ENCODE measurements at places on chromosomes 1 and 21.
A peak's percentile ranks its signal among the peaks of the same experiment; 100 is the strongest.

- peak; percentile 80 for DNase-seq
Observed at GRCh38 chr1:109895720-109896504, 14.7 kb upstream of the CSF1 start.

- peak; percentile 15 for DNase-seq
Observed at GRCh38 chr1:117467336-117467735, 100.1 kb downstream of the MAN1A2 start.

- no peak for DNase-seq
Observed at GRCh38 chr1:101198842-101199636, 37.8 kb upstream of the S1PR1 start.

- no peak for DNase-seq
Observed at GRCh38 chr1:205072881-205073280, 11.4 kb downstream of the TMEM81 start.

GRCh38 chr21:44524414-44525371 is 15.3 kb downstream of the KRTAP10-1 start:
- DNase-seq, result no peak

DNA sequence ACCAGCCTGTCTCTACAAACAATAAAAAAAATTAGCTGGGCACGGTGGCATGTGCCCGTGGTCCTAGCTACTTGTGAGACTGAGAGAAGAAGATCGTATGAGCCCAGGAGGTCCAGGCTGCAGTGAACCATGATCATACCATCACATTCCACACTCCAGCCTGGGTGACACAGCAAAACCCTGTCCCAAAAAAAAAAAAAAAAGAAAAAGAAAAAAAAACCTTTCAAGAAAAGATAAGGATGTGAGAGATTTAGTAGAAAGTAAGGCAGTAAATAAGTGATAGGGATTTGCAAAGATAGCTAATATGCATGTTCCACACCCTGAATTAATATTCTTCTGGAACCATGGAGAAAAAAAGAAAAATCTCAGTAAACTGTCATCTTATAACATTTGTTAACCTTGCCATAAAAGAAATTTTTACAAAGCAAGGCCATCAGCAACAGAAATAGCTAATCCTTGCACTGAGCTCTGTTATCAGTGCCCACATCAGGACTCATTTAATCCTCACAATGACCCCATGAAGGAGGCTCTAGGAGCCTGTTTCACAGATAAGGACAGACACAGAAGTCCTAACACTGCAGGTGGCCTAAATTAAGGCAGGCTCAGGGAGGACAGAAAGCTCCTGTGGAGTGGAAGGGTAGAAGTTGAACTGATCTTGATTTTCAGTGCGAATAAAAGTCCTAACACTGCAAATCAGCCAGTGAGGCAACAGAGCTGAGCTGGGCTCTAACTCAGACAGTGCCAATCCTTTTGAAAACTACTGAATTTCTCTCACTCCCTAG is 7.6 kb downstream of the GNB1 start:
- DNase-seq, result peak; percentile 58

DNA sequence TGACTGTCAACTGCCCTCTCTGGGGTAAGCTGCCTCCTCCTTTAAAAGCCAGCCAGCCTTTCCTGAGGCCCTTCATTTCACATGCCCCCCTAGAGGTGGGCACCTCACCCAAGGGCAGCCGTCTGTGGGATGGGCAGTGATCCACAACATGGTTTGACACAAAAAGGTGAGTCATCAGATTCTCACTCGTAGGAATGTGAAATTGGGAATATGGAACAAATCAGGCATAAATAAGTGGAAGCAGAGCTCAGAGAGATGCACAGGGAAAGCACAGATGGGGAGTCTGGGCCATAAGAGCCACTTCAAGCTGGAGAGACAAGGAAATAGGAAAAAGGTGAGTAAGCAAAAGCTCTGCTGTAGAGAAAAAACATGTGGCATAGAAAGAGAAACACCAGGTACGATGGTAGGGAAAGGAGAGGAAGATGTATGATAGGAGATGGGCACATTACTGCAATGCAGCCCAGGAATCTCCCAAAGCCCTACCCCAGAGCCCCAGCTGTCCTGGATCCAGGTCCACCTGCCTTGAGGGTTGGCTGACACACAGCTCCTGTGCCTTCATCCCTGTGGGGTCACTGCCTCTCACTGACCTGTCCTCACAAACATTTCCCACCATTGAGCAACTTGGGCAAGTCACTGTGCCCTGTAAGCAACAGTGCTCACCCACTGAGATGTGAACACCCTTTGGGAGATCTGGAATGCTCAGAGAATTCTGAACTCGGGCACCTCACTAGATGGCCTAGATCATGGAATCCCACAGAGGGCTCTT is 86.6 kb downstream of the ASTN1 start:
- DNase-seq, result peak; percentile 15

DNA sequence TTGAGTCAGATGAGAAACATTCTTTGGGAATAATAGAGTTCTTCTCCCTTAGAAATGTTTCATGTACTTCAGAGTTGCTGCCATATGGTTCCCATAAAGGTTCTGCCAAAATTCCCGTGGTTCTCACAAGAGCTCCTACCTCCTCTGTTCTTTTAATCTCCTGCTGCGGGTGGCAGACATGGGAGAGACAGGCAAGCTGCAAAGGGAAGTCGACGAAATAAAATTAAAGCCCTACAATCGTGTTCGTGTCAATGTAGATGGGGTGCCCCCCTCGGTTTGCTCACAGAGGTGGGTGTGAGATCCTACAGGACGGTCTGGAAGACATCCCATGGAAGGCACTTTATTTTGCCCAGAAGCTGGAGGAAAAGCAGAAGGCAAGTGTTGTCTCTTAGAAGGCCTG is 276.0 kb downstream of the RWDD3 start:
- DNase-seq, result no peak

GRCh38 chr21:17085707-17086106 is 427.1 kb upstream of the CXADR start:
- DNase-seq, result no peak

GRCh38 chr21:43717166-43717853 is 1.6 kb upstream of the PDXK start:
- no peak for DNase-seq

DNA sequence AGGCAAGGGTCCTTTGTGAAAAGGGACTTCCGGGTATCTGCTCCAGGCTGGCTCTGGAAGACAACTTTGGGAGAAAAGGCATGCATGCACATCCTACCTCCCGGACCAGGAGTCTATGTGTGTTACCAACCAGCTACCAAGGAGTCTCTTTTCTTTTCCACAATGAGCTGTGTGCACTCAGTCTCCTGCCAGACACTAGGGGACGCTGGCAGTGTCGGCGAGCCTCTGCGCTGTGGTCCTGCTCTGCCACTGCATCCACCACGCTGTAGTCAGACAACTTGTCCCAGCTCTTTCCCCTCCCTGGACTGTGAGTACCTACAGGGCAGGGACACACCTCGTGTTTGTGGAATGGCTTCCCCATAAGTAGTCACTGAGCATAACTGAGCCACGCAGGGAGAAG is 5.1 kb upstream of the SSR2 start:
- DNase-seq, result peak; percentile 51

- DNase-seq, result no peak
Observed at GRCh38 chr1:80893115-80893514, 907.6 kb upstream of the ADGRL2 start.

- no peak for DNase-seq
Observed at GRCh38 chr1:20095564-20096434, 23.5 kb downstream of the PLA2G2D start.

DNA sequence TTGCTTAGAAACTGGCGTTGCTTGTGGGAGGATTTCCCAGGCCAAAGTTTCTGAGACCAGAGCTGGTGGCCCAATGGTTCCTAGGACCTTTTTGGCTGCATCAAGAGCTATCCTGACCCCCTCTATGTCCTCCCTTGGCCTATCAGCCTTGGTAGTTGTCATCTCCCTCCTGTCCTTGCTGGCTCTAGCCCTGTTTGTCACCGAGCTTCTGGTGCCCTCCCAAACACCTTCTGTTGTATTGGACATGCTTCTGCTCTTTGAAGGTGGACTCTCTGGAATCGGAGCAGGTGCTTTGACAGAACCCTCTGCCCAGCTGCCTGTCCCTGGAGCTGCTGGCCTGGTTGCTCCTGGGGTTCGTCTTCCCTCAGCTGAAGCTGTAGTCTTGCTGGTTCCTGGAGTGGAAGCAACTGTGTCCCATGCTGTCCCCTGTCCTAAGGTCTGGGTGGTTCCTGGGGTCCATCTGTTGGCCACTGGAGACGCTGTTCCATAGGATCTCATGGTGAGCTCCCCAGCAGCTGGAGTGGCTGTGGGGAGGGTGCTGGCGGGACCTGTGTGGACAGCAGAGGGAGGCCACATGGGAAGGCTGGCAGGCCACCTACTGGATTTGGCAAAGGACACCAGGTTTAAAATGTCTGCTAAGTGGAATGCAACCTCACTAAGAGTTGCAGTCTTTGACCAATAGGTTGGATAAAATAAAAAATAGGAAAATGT is 9.4 kb downstream of the FCAMR start:
- DNase-seq, result no peak

DNA sequence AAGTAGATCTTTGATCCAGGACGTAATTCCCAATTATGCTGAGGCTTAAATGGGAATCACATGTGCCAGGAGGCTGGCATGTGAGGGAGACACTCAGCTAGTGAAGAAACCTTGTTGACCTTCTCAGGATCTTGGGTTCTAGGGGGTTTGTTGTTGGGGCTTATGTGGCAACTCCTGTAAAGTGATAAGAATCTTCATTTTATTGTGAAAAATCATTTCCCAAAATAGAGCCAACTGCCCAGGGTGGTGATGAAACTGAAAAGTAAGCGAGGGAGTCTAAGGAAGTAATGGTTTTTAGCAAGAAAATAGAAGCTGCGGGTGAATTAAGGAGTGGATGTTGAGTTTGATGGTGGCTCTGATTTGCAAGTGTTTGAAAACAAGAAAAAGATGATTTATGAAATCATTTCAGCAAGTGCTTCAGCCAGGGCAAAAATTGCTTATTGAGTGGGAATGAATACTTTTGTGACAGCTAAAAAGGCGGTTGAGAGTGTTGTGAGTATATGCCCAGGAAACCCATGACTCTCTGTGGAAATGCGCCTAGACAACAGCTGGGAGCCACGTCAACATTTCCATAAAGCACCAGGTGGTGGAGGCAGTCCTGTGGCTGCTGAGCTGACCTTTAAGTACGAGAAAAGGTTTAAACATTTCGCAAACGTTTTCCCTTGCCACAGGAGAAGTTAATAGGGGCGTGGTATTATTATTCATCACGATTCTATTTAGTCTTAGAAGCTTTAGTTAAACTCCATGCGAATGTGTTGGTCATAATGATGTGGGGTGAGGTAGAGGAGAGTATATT is 102.7 kb downstream of the HMGB4 start:
- peak; percentile 11 for DNase-seq

DNA sequence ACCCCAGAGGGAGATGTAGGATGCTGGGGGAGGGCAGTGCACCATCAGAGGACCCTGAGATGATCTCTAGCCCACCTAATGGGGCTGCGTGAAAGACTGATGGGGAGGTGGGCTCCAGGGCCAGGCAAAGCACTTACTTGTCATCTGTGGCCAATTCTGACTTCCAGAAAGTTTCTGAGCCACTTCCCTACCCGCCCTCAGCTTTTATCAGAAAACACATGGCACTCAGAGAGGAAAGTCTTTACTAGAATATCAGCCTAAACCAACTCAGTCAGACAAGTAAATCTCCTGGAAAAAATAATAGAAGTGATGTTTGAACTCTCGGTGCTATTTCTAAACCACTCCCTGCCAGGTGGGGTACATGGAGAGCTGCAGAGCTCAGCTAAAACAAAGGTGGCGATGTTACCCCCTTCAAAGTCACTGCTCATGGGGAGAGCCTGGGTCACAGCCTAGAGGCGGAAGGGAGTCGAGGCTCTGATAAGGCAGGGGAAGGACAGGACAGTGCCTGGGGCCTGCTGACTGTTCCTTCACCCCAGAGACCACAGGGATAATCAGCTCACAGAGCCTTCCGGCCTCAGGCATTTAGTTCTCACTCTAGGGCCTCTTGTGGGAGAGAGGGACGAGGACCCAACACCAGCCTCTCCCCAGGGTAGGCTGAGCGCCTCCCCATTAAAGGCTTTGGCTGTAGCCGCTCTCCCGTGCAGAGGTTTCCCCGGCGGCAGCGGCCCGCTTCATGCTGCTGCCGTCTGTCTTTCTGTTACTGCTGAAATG is 14.2 kb downstream of the SMIM12 start:
- no peak for DNase-seq

DNA sequence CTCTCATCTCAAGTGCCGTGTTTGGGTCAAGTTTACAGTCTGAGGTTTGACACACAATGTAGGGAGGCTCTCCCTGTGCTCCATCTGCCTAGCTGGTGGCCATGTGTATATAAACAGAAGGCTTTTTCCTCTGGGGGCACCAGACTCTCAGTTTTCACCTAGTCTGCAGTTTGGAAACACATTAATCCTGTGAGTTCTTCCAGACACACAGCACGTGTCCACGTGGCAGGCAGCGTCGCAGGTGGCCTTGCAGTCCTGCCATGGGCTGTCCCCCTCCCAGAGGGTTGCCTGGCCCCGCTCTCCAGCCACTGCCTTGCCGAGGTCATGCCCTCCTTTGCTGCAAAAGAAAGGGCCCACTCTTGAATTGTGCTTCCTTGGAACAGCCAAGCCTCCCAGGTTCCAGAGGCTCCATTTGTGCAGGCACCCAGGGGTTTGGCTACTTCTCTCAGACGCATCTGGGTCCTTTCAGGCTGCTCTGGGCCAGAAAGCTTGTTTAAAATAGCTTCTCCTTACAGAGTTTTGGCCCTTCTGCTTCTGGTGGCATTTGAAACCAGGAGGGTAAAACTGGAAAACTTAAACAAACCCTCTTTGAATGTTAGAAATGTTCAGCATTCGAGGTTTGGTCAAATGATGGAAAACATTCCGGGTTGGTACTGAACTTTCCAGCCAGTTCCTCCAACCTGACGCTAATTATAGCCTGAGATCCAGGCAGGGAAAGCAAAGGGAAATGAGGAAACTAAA is 4.4 kb upstream of the RUNX1 start:
- DNase-seq, result peak; percentile 29

DNA sequence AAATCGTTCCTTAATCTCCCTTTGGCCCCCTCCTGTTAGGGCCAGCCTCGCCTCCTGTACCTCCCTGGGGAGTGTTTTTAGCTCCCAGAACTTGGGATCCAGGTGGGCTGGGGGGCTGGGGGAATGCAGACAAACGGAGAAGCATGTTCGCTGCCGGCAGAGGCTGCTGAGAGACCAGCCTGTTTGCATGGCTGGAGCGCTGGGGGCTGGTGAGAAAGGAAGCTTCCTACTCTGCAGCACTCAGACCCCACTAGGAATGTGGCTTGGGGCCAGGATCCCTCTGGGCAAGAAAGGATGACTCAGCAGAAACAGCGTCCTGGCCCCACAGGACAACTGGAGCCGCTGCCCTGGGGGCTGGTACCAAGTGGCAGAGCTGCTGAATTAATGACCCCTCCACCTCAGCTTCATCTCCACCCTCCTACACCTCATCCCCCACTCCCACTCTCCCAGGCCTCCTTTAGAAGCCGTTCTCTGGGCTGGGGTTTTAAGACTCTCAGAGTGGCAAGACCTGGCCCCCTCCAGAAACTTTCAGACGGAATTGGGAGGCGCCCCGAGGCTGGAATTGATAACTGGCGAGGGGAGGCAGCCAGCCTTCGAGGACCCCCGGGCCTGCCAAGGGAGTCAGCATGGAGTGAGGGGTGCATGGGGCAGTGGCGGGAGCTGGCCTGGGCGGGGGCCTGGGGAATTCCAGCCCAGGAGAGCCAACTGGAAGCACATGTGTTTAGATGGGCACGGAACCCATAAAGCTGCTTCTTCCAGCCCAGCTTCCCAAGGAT is 28.5 kb upstream of the EPS8L3 start:
- peak; percentile 97 for DNase-seq

- DNase-seq, result no peak
Observed at GRCh38 chr1:19885821-19886220, 3.6 kb downstream of the OTUD3 start.

Data from EH (cell line).